ENCODE measurements at places on chromosomes 11 and 22.
A peak's percentile ranks its signal among the peaks of the same experiment; 100 is the strongest.

DNA sequence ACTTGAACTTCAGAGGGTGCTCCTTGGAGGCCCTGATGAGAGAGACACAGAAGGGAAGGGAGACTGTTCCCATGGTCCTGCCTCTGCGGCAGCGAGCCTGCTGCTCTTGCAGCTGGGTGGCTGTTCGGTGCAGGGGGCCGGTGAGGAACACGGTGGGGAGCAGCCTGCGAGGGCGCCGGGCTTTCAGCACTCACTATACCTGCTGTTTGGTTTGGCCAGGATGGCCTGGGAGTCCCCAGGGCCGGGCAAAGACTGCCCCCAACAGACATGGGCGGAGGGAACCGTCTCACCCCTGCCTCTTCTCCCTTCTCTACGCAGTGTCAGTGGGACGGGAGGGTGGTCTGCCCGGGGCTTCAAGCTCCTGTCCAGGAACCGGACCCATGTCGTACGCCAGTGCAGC, 58.0 kb upstream of the PRODH start:
- DNase-seq = no peak

DNA sequence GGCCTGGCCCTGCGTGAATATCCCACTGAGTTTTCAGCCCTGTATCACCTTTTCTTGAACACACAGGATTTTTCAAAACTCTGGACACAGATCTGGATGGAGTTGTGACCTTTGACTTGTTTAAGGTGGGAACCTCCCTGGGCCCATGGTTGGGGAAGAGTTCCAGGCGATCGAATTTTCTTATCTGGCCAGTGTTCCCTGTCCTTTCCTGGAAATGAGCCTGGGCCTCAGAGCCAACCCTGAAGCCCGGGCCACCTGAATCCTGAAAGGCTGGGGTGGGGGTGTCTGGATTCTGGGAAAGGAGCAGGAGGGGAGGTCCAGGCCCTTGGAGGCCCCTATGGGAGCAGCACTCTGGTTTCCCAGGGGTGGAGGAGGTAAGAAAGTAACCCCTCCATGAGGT, 29.0 kb downstream of the CAPN1 start:
- DNase-seq = no peak

- DNase-seq = no peak
Measured at GRCh38 chr22:40029189-40029890, 34.6 kb downstream of the FAM83F start.

DNA sequence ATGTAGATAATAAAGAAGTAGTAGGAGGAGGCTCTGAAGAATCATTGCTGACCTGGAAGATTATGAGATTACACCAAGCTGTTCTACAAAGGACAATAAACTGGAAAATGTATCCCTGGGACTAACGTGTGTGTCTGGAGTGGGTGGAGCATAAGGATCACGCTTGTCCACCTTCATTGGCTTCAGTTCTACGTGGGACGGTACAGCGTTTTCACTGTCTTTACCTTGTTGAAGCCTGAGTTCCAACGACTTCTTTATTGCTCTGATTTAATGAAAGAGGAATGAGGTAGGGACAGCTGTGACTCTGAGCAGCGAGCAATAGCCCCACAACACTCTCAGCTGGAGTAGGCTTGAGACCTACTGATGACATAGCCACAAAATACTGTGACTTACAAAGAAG, 87.0 kb downstream of the ARHGAP42 start:
- DNase-seq = no peak

GRCh38 chr11:58060535-58060934, 29.8 kb downstream of the OR6Q1 start:
- DNase-seq = no peak

DNA sequence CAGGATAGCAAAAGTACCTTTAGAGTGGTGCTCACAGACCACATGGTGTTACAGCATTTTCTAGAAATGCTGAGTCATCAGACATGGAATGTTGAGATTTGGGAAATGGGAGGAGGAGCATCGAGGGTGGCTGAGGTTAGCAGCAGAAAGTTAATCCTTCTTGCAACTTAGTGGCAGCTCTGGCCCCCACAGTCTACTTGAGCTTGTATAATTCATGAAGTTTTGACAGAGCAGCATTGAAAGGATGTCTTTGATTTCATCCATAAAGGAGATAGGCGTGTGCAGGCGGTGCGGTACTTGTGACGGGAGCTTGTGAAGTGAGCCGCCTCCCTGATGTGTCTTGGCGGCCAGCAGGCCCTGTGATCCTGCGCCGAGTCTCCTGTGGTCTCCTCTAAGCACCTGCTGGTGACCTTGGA, 330.5 kb downstream of the TBC1D22A start:
- DNase-seq = peak; percentile 33

DNA sequence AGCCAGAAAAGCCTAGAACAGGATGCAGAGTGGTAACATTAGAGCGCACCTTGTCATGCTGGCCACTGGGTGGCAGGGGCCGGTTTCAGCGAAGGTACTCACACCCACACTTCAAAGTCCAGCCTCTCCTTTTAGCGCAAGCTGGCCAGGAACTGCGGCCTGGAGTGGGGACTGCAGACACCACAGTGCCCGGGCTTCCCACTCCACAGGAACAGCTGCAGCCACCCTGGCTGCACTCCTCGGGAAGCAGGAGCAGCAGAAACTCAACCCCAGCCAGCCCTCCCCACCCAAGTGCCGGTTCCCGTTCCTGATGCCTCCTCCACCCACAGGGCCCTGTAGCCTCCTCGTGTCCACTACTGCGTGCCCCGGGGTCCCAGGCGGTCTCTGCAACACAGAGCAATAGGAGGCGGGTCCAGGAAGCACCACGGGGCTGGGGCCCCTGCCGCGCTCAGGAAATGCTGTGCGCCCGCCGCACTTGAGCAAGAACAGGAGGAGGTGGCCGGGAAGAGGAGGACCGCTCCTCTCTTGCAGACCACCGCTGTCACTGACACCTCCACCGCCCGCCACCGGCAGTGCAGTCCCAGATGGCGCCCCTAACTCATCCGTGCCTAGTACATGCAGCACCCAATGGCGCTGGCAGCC, 2.2 kb downstream of the RFPL2 start:
- DNase-seq = peak; percentile 5

DNA sequence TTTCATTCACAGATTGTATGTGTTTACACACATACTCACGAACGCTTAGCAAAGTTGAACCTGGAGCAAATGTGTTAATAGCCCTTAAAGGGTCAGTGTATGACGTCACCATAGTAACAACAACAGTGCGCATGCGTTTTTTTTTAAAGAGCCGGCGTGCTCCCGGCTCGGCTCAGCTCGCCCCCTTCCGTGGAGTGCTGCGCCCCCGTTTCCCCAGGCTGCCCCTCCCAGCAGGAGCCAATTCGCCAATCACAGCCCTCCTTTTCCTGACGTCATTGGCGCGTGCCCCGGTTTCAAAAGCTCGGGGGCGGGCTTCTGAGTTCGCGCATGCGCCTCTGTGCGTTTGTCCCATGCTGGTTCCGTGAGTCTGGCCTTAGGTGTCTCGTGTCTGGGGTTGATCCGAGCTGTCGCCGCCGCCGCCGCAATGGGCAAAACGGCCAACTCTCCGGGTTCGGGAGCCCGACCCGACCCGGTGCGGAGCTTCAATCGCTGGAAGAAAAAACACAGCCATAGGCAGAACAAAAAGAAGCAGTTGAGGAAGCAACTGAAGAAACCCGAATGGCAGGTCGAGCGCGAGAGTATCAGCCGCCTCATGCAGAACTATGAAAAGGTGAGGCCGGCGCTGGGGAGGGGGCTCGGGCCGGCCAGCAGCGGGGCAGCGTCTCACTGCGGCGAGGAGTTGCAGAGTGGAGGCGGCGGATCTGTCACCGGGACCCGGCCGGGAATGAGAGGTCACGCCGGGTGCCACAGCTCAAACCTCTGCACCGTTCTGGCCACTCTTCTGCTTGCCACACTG, at the start of gene DDX10:
DDX10 (plus strand) TSS at position 340 of the 796 bp plus-strand sequence; CDS start at position 425, 85 bp downstream.
- DNase-seq = peak; percentile 85

DNA sequence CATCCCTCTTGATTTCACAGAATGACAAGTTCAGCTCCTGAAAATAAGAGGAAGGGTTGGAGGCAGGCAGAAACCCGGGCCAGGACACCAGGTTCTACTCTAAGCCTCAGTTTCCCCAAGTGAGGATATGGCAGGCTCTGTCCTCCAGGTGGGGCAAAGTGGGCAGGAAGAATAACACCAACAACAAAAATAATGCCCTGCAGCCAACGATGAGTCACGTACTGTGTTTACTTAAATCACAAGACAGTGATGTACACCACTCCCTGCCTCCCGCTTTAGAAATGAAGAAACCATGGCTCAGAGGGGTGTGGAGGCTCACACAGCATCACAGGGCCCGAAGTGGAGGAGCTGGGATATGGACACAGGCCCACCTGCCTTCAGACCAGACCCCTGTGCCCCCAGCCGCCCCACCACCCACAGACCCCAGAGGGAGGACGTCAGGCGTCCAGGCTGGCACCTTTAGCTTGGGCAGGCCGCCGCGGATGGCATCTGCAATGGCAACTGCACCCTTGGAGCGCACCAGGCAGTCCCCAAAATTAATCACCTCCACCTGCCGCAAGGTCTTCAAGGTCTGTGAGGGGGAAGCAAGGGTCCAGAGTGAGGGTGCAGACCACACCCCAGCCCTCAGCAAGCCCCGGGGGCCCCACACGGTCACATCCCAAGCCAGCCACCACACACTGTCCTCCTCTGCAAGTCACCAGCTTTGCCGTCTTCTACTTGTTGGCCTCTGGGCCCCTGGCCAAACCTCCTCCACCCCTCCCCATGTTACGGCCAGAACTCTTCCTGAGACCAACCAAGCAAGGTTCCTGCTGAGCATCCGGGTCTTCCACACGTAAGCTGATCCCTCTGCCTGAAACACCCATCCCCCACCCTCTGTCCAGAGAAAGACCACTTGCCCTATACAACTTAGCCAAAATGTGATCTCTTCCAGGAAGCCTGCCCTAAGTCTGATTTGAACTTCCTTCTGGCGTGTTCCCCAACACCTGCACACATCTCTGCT, 15.8 kb upstream of the CHADL start:
- no peak for DNase-seq

DNA sequence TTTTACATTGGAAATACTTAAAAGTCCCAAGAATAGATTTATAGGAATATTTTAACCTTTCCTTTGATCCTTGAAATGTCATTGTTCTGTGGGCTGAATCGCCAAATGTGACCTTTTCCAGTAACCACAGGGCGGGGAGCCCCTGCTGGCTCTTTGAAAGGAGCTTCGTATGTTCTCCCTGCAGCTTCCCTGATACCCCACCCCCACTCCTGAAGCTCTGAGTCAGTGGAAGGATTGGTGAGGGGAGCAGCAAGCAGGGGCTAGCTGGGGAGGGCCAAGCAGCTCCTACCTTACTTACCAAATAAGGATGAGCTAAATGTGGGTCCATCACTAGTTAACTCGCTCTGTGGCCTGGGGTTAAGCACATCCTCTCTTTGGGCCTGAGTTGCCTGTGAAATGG, 87.7 kb downstream of the CHST1 start:
- DNase-seq = no peak

DNA sequence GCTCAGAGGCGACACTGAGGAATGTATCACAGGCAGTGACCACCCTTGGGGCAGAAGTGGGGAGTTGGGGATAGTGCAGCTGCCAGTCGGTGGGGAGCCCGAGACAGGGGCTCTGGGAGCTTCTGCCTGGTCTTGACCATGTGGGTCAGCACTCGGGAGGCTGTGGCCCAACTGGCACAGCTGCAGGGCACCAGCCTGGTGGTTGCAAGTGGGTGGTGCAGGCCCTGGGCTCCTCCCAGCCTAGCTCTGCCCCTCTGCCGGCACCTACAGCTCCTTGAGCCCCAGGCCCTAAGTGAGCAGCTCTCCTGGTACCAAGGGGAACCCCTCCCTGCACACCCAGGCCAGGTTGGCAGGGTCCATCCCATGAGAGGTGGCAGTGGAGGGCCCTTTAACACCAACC, 12.6 kb upstream of the RASL10A start:
- no peak for DNase-seq

DNA sequence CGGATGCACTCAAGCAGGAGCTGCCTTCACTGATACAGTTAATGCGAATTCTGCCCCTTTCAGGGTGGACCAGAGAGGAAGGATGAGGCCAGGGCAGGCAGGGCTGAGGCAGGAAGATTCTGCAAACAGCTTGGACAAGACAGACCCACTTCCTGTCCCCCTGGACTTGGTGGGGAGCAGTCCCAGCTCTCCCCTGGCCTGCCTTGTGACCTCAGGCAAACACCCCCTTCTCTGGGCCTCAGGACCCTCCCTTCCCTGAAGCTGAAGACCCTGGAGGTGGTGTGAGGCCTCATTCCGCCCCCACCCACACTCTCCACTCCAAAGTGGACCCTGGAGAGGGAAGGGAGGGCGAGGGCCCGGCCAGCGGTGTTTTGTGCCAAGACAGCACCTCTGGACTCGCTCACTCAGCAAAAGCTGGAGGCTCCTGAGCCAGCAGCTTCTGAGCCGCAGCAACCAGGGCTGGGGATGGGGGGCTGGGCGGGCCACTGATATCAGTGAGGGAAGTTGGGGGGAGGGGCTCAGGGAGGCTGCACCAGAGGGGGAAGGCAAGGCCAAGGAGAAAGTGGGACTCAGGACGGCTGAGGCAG, 8.5 kb downstream of the RAB3IL1 start:
- no peak for DNase-seq

Data from GM04503 (cell line).